ENCODE measurements at places on chromosomes 7 and 10.

DNA sequence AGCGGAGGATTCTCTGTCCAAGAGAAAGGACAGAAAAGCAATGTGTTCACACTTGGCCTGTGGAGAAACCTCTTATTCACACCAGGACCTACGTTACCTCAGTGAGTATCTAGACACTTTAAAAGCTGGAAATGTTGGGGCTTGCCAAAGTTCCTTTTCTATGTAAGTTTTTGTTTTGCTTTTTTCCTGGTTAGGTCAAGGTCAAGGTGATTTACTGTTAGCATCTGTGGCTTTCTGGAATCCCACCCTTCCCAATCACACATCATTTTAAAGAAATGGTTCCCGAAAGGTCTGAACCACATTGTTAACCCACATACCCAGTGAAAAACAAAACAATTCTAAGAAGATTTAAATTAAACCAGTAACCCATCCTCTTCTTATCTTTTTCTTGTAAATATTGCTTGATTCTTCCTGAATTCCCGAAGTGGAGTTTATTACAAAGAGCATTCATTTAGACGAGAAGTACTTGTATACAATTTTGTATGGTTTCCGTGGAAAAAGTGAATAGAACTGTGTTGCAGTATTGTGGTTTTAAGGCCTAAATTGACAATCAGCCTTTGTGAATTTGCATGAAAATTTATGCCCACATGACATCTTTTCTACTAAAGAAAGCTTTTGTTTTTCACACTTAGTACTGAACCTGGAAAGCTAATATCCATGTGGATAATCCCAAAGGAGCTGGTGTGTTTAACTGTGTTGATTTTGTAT, 827.0 kb upstream of the IGFBP3 start:
- DNase-seq, result no peak

GRCh38 chr10:60955957-60956425, 12.0 kb upstream of the RHOBTB1 start:
- DNase-seq, result no peak

DNA sequence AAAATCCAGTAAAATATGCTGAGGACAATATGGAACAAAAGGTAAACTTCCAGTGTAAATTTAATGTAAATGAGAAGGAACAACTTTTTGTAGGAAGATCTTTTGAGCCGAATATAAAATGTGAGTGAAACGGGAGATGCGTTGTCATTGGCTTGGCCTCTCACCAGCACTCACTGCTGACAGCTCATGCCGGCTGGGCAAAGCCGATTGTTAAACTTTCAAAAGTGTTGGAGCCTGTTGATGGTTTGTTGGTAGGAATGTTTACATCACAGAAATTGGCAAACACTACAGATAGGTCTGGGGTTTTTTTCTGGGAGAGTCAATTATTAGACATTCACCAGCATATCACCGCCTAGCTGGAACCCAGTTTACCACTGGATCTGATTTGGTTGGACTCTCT, 6.1 kb downstream of the PSTK start:
- no peak for DNase-seq

DNA sequence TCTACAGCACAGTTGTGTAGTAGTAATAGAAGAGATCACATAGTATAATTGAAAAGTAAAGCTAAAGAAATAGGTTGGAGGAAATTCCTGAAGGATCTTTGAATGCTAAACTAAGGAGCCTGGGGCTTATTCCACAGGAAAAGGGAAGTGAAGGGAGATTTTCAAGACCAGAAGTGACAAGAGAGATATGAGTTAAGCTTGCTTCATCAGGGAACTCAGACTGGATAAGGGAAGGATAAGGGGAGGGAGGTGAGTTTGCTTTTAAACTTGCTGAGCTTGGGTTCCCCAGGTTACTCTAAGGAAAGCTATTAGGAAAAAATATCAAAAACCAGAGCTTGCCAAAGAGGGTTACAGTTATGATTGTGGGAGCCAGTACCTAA, 182.4 kb downstream of the RAPGEF5 start:
- DNase-seq, result no peak

DNA sequence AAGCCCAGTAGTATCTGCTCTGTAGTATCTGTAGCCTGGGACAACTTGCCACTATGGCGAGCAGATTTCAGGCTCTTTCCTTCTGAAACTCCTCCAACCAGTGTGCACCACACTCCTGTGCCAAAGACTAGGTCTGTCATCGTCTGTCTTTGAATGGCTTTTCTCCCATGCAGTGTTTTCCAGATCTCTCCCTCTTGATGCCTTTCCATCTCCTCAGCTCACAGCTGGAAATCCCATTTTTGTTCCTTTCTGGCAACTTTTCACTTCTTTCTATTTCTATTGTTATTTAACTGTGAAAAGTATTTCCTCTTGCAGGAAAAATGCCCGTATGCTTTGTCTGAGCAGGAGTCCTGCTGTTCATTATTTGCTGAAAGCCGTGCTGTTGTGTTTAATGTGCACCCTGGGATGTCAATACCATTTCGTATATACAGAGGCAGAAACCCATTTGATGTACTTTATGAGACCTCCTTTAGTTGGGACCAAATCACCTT, 373.7 kb downstream of the PHTF2 start:
- DNase-seq, result no peak

DNA sequence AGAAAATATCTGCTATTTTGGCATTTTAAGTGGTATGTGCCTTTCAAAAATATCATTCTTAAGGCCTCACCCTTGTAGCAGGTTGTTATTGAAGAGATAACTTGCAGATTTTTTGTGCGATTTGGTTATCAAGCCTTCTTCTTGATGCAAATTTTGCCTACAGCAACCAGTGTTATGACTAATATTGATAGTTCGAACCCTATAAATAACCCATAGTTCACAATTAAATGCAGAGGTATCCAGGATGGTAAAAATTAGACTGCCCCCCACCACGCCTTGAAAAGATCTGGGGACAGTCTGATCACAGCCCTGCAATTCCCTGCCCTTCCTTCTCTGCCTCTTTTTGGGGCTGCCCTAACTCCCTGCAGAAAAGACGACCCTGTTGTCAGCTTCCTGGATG, 28.4 kb upstream of the RAPGEF5 start:
- no peak for DNase-seq

DNA sequence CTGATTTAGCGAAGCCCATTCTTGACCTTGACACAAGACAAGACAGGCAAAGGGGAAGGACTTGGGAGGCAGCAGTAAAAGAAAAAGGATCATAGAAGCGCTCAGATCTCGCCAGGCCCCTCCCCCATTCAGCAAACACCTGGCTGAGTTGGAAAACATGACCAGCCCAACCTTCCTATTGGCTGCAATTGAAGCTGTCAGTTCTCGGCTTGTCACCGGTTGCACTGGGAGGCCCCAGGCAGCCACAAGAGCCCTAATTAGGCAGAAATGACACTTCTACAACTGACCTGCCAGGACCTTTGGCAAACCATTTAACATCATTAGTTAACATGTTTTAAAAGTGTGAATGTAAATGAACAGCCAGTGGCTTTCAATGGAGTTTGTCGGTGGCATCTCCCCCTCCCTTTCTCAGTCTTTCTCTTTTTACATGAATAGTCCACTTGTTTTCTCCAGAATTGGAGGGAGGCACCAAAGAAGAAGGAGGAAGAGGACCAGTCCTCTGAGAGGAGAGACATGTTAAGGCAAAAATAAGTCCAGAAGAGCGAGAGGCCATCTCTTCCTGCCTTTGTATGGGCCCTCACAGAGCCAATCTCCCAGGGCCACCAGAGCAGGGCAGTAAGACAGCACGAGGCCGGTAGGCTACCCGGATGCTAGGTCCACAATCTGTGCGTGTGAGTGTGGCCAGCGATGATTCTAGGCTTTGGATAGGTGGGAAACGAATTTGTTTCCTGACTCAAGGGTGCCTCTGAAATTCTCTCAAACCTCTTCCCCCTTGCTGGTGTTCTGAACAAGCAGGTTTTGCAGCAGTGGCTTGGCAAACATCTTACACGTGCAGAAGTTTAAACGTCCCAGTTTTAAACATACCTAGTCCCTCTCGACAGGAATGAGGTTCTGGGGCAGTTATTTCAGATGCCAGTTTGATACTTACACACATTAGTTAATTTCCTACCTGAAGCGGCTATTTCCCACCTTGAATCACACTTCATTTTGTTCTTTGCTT, 15.0 kb upstream of the ENO4 start:
- no peak for DNase-seq

- DNase-seq, result no peak
Measured at GRCh38 chr10:3814838-3815220, 29.8 kb upstream of the KLF6 start.

DNA sequence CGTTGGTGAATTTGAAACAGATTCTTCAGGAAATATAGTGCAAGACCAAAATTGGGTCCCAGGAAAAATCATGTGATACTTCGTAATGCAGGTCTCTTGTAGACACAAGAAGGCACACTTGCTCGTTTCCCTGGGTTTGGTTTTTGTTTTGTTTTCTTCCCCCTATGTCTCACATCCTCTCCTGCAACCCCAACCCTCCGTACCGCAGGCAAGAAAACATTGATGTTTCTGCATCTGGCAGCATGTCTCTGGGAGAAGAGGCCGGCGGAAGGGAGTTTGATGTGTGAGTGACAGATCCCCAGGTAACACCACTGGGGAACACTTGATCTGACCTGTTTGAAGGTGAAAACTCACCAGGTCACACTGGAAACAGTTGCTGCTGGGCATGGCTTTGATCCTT, 718.5 kb downstream of the AUTS2 start:
- no peak for DNase-seq

DNA sequence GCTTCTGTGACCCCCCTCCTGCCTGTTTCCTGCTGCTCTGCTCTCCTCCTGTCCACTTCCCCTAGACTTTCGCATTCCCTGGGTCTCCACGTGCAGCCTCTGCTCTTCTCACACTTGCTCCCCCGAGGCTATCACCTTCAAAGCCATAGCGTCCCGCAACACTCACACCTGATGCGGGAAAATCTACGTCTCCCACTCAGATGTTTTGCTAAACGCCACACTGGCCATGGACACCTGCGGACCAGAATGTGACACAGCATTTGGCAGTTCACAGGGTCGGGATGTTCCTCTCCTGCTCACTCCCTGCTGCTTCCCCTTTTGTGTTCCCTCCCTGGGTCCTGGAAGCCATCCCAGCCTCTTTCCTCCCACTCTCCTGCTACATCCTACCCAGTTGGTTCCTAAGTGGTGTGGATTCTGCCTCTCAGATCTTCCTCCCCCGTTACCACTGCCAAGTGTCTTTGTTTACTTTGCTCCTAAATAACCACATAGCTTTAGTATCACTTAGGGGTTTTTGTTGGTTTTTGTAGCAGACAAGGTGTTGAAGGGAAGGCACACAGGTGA, 33.7 kb upstream of the RBM33 start:
- no peak for DNase-seq

DNA sequence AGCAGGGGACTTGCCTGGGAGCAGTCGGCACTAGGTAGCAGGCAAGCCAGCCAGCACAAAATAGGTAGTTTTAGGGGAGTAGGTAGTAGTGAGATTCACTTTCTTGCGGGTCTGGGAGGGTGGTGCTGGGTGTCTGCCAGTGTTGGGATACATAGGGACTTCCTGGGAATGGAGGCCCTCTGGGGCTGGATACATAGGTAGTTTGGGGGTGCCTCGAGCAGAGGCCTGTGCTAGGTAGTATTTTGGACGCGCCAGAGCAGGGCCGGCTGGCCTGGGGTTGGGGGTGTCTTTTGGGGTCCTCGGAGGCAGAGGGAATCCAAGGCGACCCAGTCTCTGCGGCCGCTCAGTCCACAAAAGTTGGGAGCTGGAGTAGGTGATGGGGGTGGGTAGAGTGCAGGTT, 2.0 kb upstream of the HOXA3 start:
- DNase-seq, result no peak

GRCh38 chr7:129773871-129774270, 162.4 kb downstream of the NRF1 start:
- no peak for DNase-seq

GRCh38 chr7:105438847-105439173, 50.1 kb upstream of the SRPK2 start:
- DNase-seq, result no peak

GRCh38 chr7:93938293-93938692, 16.8 kb downstream of the GNG11 start:
- DNase-seq, result no peak

DNA sequence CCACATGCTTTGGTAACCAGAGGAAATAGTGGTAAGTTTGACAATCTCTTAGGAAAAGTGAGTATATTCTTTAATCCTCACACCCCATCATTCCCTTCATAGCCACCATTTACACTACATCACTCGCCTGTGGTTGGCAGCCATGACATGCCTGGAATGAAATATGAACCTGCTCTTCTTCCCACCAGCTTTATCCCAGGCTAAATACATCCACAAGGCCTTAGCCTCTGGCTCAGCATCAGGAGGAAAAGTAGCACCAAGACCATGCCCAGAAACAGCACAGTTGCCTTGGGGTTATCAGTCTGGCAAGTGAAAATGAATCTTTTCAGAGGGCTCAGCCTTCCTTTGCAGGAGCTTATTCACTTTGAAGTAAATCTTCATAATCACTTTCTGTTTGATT, 40.3 kb downstream of the SGCE start:
- no peak for DNase-seq

GRCh38 chr10:52143338-52143737, 170.7 kb upstream of the DKK1 start:
- DNase-seq, result no peak

DNA sequence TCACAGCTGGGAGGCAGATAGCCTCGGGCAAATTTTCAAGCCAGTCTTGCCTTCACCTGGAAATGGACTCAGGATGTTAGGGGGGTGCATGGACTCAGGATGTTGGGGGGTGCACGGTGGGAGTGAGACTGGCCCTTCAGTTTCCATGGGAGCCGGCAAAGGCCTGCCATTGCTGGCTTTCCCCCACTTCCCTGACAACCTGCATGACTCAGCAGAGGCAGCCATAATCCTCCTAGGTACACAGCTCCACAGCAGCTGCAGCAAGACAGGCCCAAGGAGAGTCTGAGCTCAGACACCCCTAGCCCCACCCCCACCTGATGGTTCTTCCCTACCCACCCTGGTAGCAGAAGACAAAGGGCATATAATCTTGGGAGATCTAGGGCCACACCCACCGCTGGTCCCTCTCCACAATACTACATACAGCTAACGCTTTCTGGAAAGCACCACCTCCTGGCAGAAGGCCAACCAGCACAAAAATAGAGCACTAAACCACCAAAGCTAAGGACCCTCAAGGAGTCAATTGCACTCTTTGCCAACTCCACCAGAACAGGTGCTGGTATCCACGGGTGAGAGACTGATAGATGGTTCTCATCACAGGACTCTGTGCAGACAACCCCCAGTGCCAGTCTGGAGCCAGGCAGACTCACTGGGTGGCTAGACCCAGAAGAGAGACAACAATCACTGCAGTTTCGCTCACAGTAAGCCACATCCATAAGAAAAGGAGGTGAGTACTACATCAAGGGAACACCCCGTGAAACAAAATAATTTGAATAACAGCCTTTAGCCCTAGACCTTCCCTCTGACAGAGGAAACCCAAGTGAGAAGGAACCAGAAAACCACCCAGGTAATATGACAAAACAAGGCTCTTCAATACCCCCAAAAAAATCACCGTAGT, 18.3 kb downstream of the C7orf25 start:
- no peak for DNase-seq

DNA sequence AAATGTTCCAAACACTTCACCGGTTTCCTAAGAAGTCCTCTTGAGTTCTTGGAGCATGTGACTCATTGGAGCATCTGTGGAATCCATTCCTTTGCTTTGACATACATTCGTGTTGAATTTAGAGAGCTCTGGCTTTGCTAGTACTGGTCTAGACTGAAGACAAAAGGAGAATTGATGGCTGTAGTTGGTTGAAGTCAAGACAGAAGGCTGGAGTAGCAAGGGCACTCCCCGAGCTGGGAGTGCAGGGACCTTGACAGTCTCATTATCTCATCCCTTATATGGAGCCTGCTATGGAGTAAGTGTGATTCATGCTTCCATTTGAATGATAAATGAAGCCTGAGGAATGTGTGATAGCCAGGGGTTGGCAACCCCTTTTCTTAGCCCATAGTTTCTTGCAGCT, 1249.1 kb downstream of the TYW1 start:
- no peak for DNase-seq

- DNase-seq, result no peak
Measured at GRCh38 chr7:35729061-35729783, 34.3 kb upstream of the HERPUD2 start.

Data from head of caudate nucleus (tissue), 42 donors.